Adrenal gland (tissue), 19 donors: ENCODE measurements at places on chromosomes 13 and 19. TPM values are rescaled to one million over a fixed set of nuclear protein-coding genes. Genes with fewer than 3 reads are reported as not detected.

- no peak for DNase-seq
- no peaks in the 10 kb centered on the region for H3K4me1 ChIP-seq
- no peaks in the 10 kb centered on the region for H3K27me3 ChIP-seq
- no peak overlapping the region for H3K4me3 ChIP-seq
These were observed 749.4 kb upstream of the SLC10A2 start for GRCh38 chr13:103815619-103816018.

GRCh38 chr13:84870190-84870589 lies 929.0 kb downstream of the SLITRK6 start:
- no peaks in the 10 kb centered on the region for H3K36me3 ChIP-seq
- H3K4me3 ChIP-seq, result no peak overlapping the region
- no peak for DNase-seq

DNA sequence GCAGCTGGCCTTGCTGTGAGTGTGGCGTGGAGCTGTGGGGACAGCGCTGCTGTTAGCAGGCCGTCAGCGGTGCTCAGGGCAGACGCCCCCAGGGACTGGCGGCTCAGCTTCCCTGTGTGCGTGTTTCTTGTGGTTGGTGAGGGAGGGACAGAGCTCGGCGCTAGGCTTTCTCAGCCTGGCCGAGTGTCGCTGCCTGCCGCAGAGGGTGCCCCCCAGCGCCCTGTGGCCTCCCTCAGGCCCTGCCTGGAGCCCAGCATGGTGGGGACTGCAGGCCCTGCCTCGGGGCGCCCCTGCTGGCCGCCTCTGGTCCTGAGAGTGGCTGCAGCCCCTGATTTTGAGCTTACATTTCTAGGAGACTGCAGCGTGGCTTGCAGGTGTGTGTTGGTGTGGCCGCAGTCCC lies 35.5 kb downstream of the DOT1L start:
- H3K4me1 ChIP-seq, result no peaks in the 10 kb centered on the region
- no peak overlapping the region for H3K27ac ChIP-seq
- H3K27me3 ChIP-seq, result no peaks in the 10 kb centered on the region
- no peak overlapping the region for H3K4me3 ChIP-seq

CFD gene
- 15.8 TPM for total RNA-seq
